ENCODE measurements at places on chromosomes 5 and 9. TPM values are rescaled to one million over a fixed set of nuclear protein-coding genes. Genes with fewer than 3 reads are reported as not detected.

Gene BSPRY
- total RNA-seq = not detected

Gene ZFP62
- 15.1 TPM for total RNA-seq

Gene GRPEL2
- 28.7 TPM for total RNA-seq

Gene N4BP3
- 0.43 TPM for total RNA-seq
